Large intestine (tissue), 12 donors: ENCODE measurements at places on chromosomes 3 and 15.

- no peaks in the 10 kb centered on the region for H3K4me1 ChIP-seq
- no peaks in the 10 kb centered on the region for H3K27me3 ChIP-seq
- H3K27ac ChIP-seq, result no peak overlapping the region
- no peaks in the 10 kb centered on the region for H3K36me3 ChIP-seq
- DNase-seq, result no peak
Measured at GRCh38 chr3:178297199-178297598, 239.0 kb upstream of the KCNMB2 start.

GRCh38 chr15:32903591-32904290 is 185.9 kb downstream of the GREM1 start:
- H3K4me1 ChIP-seq, result no peaks in the 10 kb centered on the region
- no peak for DNase-seq
- no peak overlapping the region for H3K27ac ChIP-seq
- no peaks in the 10 kb centered on the region for H3K27me3 ChIP-seq
- H3K4me3 ChIP-seq, result no peak overlapping the region

DNA sequence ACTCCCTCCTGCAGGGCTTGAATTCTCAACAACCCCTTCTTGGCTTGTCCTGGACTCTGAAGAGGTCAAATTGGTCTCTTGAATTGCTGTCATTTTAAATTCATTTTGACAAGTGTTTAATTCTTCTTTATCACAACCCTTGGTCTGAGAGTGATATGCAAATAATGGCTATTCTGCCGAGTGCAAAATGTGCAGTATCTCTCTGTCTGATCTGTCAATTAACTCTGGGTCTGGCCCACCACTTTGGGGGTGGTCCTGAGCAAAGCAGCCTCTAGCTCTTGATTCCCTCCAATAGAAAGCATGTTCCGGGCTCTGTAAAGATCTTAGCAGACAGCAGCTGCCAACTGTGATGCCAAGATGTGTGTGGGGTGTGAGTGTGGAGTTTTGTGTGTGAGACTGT is 2.2 kb upstream of the IGDCC3 start:
- peaks cover 15% of the 10 kb centered on the region for H3K4me1 ChIP-seq

DNA sequence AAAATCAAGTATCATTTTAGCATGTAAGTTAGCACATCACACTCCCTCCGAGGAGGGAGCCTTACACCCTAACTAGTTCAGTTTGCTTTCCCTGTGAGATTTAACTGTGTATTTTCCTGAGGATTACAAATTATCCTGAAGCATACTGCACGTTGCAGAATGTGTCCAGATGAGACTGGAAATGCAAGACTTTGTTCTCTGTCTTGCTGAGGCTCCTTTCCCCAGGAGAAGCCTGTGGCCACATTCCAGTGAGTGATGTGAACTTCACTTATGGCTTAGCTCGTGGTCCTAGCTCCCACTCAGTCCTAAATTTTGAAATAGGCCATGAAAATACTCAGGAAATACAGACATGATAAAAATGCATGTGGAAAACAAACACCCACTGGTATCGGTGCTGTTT is 23.7 kb downstream of the PDZRN3 start:
- no peak overlapping the region for H3K27ac ChIP-seq
- DNase-seq, result no peak
- H3K4me1 ChIP-seq, result no peaks in the 10 kb centered on the region

DNA sequence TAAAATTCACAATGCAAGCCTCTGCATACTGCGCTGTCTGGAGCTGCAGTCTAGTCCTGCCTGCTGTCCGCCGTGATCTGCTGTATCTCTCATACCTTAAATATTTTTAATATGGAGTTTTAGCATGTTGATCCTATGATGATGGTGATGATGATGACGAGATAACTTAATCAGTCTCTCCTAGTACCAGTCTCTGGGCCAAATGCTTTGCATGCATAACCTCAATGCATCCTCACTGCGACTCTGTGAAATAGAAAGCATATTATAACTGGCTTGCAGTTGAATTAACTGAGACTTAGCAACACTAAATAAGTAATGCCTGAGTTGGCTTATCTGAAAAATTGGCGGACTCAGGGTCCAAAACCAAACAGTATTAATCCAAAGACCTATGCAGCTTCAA is 38.4 kb upstream of the BCHE start:
- H3K4me3 ChIP-seq, result no peak overlapping the region
- no peaks in the 10 kb centered on the region for H3K27me3 ChIP-seq
- H3K27ac ChIP-seq, result no peak overlapping the region
- no peaks in the 10 kb centered on the region for H3K4me1 ChIP-seq
- no peak for DNase-seq

- no peaks in the 10 kb centered on the region for H3K36me3 ChIP-seq
- DNase-seq, result no peak
- H3K27ac ChIP-seq, result no peak overlapping the region
- no peaks in the 10 kb centered on the region for H3K27me3 ChIP-seq
Measured at GRCh38 chr3:55435491-55435890, 51.6 kb downstream of the WNT5A start.

DNA sequence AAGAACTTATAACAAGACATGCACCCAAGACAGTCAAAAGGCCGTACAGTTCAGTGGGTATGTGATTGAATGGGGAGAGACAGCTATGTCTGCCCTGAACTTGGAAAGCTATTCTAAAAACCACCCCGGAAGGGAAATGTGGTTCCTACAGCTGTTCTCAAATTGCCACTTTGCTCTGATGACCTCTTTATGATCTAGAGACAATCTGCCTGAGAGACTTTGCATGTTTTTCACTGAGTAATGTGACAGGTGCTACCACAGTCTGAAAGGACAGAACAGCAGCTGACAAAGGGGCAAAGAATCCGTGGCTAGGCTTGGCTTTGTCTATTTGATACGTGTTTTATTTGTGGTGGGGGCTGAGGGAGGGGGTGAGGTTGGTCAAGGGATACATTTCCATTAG is 148.3 kb upstream of the NPHP3 start:
- no peaks in the 10 kb centered on the region for H3K27me3 ChIP-seq
- H3K4me1 ChIP-seq, result no peaks in the 10 kb centered on the region
- no peak overlapping the region for H3K4me3 ChIP-seq
- H3K27ac ChIP-seq, result no peak overlapping the region
- no peaks in the 10 kb centered on the region for H3K36me3 ChIP-seq

- no peak overlapping the region for H3K27ac ChIP-seq
- no peak for DNase-seq
- no peaks in the 10 kb centered on the region for H3K4me1 ChIP-seq
- H3K27me3 ChIP-seq, result no peaks in the 10 kb centered on the region
- H3K36me3 ChIP-seq, result no peaks in the 10 kb centered on the region
- H3K4me3 ChIP-seq, result no peak overlapping the region
Measured at GRCh38 chr3:125069452-125069851, 13.7 kb upstream of the HEG1 start.

GRCh38 chr3:11583235-11583634 is 60.5 kb downstream of the VGLL4 start:
- H3K4me1 ChIP-seq, result peaks cover 12% of the 10 kb centered on the region
- no peaks in the 10 kb centered on the region for H3K36me3 ChIP-seq
- H3K4me3 ChIP-seq, result no peak overlapping the region
- DNase-seq, result no peak
- no peaks in the 10 kb centered on the region for H3K27me3 ChIP-seq

DNA sequence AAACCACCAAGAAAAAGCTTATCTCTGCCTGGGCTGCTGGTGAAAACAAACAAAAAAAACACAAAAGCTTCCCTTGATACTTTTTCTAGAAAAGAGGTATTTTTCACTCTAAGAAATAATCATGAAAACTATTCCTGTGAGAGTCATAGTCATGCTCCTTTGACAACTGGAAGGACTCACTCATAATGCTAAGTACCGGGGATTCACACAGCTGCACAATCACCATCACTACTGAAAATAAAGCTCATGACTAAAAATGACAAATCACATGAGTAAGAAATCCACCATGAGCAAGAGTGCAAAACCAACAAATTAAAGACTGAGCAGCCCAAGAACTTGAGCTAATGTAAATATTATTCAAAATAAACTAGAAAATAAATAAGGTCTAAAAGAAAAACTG is 10.6 kb upstream of the POU1F1 start:
- no peak overlapping the region for H3K4me3 ChIP-seq
- H3K27me3 ChIP-seq, result no peaks in the 10 kb centered on the region
- H3K27ac ChIP-seq, result no peak overlapping the region
- no peaks in the 10 kb centered on the region for H3K4me1 ChIP-seq
- no peak for DNase-seq

DNA sequence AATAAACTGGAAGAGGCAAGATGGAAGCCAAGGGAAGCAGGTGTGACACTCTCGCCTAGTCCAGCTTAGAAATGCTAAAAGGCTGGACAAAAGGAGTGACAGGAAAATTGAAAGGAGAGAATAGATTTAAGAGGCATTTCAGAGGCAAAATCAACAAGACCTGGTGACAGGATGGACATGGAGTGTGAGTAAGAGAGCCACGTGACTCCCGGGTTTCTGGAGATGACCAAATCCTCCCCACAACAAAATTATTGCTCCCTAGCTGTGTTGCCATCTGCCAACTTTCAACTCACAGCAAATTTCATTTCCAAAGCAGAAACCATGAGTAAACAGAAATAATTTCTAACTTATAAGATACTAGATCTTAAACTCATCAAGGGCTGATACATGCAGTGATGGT is 52.6 kb downstream of the MTHFS start:
- DNase-seq, result no peak
- H3K27me3 ChIP-seq, result no peaks in the 10 kb centered on the region
- H3K36me3 ChIP-seq, result peaks cover 48% of the 10 kb centered on the region
- H3K27ac ChIP-seq, result no peak overlapping the region

DNA sequence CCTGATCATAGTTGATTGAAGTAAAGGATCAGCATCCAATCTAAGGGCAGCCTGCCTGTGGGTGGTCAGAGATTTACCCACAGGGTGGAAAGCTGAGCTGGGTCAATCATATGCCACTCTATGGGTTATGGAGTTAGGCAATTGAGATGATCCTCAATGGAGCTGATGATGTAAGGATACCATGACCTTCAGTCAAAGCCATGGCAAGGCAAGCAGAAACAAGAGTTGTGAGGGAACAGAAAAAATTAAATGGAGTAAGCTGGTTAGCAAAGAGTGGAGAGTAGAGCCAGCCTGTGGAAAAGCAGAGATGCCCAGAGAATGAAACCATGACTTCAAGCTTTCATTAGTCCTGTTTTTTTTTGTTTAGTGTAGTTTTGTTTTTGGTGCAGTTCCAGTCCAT is 5.7 kb upstream of the IQGAP1 start:
- no peak overlapping the region for H3K4me3 ChIP-seq
- H3K27ac ChIP-seq, result no peak overlapping the region
- no peaks in the 10 kb centered on the region for H3K36me3 ChIP-seq

- H3K4me3 ChIP-seq, result no peak overlapping the region
- no peaks in the 10 kb centered on the region for H3K36me3 ChIP-seq
- DNase-seq, result no peak
- no peaks in the 10 kb centered on the region for H3K27me3 ChIP-seq
- no peak overlapping the region for H3K27ac ChIP-seq
- H3K4me1 ChIP-seq, result peaks cover 24% of the 10 kb centered on the region
Measured at GRCh38 chr3:111852540-111852939, 6.5 kb upstream of the PHLDB2 start.

- no peaks in the 10 kb centered on the region for H3K27me3 ChIP-seq
- H3K4me1 ChIP-seq, result no peaks in the 10 kb centered on the region
- no peak overlapping the region for H3K4me3 ChIP-seq
- H3K36me3 ChIP-seq, result no peaks in the 10 kb centered on the region
- no peak overlapping the region for H3K27ac ChIP-seq
- no peak for DNase-seq
Measured at GRCh38 chr3:48110463-48110862, 77.8 kb downstream of the CDC25A start.

DNA sequence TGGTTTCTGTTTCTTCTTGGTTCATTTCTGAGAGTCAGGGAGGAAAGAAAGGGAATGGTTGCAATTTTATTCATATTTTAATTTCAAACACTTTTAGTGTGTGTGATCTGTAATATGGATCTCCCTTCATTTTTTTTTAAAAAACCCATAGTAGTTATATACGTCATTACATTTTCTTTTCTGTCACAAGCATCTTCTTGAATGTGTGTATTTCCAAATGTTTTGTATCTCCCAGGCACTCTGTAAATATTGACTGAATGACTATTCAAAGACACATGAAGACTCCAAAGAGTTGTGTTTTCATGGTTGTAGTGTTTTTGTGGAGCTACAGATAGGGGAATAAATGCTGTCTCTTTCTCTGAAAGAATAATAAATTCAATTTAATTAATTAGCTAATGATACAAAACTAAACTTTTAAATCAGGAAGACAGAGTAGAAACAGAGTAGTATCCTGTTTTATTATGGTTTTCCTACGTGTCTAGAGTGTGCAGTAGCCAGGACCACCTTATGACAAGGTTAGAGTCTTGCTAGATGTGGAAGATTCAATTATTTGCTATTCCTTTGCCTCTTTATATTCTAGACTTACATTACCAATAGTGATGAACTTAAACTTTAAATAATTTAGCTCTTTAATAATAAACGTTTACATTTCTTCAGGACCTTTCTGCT is 35.5 kb downstream of the NECTIN3 start:
- H3K4me3 ChIP-seq, result no peak overlapping the region
- H3K27me3 ChIP-seq, result no peaks in the 10 kb centered on the region
- no peaks in the 10 kb centered on the region for H3K4me1 ChIP-seq
- no peak for DNase-seq

DNA sequence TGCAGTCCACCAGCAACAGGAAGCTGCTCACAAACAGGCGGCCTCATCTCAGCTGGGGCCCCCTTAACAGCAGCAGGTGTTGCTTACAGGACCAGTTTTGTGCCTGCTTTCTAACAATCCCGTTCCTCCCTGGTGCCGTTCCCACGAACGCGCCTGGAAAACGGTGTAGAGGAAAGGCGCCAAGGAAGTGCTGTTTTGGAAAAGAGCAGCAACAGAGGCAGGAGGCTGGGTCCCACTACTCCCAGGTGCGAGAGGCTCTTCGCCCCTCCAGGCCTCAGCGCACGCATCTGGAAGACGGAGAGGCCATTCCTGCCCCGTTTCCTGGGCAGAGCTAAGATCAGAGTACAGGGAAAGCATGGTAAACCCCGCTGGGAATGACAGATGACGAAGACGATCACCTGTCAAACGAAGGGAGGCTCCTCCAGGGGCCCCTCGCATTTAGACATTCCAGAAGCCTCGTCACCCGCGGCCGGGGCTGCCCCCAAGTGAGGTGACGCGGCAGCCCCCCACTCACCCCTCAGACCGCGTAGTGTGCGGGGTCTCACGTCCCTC is 603 bp downstream of the SCAPER start:
- H3K27me3 ChIP-seq, result no peaks in the 10 kb centered on the region
- peak overlapping the region; percentile 91 for H3K4me3 ChIP-seq
- DNase-seq, result peak; percentile 61
- no peaks in the 10 kb centered on the region for H3K36me3 ChIP-seq

- no peak overlapping the region for H3K27ac ChIP-seq
- H3K4me1 ChIP-seq, result peaks cover 9% of the 10 kb centered on the region
- peak; percentile 16 for DNase-seq
- H3K27me3 ChIP-seq, result peaks cover 48% of the 10 kb centered on the region
- H3K36me3 ChIP-seq, result no peaks in the 10 kb centered on the region
Measured at GRCh38 chr3:47578119-47578632, 489 bp downstream of the CSPG5 start.
